Inflammatory macrophage treated with lipopolysaccharide for 1 hour (primary cell): ENCODE measurements at places on chromosomes 2 and 18.

GRCh38 chr2:94982675-94983074 lies 42.8 kb upstream of the MAL start:
- DNase-seq = no peak

GRCh38 chr2:64226611-64227010 lies 82.4 kb upstream of the PELI1 start:
- DNase-seq = no peak

DNA sequence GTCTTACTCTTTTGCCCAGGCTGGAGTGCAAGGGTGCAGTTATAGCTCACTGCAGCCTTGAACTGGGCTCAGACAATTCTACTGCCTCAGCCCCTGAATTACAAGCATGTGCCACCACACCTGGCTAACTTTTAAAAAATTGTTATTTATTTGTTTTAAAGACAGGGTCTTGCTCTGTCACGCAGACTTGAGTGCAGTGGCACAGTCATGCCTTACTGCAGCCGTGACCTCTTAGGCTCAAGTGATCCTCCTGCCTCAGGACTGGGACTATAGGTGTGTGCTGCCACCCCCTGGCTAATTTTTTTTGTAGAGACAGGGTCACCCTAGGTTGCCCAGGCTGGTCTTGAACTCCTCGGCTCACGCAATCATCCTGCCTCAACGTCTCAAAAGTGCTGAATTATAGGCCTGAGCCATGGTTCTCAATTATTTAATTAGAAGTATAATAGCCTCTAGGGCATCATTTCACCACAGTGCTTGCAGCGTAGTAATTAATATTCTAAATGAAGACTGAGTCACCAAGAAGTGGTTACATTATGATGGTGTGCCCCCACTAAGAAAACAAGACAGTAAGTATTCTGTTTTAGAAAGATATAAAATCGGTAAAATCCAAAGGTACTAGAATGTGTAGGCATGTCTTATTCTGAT lies 69.6 kb downstream of the EML4 start:
- DNase-seq = no peak

GRCh38 chr2:200862532-200863000 lies 1.9 kb downstream of the CLK1 start:
- DNase-seq = peak; percentile 68

DNA sequence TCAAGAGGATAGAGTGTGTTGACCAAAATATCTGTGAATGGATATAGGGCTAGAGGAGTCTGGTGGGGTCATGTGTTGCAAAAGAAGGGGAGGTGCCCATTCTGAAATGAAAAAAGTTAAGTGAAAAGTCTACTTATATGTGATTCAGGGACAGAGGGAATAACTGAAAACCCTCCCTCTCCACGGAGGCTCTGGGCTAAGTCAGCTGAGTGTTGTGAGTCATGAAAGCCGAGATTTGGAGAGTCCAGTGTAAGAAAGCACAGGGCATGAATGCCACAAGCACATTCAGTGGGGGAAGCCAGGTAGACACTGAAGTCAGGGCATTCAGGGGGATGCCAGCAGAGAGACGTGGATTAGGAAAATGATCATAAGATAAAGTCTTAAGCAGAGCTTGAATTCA lies 871.9 kb downstream of the TSN start:
- DNase-seq = no peak

GRCh38 chr2:102708847-102709559 lies 52.8 kb upstream of the TMEM182 start:
- no peak for DNase-seq

DNA sequence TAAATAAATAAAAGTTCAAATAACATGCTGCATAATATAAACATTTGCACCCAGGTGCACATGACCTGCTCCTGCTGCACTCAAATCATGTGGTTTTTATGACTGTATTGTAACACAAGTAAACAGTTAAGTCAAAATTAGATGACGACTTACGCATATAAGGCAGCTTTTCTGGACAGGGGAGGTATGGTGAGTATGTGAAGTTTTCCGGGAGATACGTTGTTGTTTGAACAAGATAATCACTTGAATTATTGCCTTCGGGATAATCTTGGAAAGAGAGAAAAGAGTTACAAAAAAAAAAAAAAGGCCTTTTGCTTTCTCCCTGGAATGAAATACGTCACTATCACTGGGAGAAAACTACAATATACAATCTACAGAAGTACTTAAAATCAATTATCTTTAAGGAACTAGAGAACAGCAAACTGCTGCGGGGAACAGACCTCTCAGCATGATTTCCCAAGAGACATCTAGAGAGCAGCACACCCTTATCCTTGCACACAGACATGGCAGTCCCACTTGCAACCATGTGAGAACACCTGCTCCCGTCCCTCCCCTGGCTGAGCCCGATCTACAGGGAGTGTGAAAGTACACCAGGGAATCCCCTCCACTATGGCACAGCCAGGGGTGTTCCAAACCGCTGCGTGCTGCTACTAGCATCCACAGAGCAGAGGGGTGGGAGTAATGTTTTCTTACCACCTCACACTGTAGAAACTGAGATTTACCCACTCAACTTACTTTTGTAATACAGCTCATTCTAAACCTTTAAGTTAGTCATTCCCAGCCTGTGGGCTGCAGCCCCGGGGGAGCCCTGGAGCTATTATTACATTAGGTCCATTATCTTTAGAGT lies 26.3 kb downstream of the B4GALT6 start:
- no peak for DNase-seq

DNA sequence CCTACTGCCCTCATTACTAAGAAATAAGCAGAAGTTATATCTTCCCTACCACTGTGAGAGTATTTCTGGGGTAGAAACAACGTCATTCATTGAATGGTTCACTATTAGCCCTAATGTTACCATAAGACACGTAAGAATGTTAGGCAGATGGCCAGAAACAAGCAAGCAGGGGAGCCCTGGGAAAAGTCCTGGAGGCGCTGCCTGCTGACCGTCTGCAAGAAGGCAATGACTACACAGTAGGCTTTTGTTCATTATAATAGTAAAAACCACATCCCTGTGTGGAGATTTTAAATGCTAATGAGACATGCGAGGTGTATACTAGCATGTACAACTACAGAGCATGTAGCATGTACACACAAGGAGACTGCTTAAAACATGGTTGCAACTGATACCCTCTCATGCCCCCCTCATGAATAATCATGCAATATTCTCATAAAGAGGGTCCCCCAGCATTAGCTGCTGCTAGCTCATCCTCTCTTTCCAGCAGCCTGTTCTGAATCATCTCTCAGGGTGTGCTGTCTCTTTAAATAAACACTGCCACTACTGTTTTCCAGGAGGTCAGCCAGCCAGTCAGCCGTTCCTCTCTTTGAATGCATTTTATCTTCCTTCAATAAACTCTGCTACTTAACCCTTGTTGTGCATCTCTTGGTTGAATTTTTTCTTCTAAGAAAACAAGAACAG lies 23.6 kb downstream of the SUCLG1 start:
- DNase-seq = no peak
